Hepatic stellate cell (primary cell): ENCODE measurements at places on chromosomes 4 and X.

DNA sequence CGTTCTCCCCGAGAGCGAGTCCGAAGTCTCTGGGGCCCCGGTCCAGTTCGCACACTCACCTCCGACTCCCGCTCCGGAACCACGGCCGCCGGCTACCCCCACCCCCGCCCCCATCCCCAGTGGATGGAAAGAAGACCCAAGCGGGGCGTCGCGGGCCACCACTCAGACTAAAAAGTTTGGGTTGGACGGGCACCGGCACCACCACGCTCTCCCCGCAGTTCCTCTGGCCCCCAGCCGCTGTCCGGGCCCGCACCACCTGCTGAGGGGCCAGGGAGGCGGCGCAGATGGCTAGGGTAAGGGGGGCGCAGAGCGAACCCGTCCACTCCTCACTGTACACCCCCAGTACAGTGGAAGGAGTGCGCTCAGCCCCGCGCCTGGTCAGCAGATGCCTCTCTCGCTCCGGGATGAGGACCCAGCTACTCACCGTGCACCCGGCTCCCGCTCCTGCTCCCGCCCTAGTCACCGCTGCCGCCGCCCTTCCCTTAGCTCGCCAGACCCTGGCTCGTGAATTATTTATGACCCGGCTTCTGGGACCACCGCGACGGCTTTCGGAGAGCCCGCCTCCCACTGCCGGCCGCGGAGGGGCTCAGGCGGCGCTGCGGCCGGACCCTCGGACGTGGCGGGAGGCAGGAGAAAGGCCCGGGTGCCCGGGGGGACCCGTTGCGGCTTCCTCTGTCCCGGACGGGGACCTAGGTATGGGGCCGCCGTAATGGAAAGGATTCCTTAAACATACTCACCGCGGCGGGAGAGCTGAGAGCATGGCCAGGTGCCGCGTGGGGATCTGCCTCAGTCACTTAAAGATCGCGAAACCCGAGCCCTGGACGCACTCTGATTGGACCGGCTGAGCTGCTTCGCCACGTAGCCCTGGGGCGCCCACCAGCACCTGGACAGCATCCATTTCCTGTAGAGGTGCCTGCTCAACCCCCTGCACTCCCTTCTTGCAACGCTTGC lies at the start of gene PROM1:
Gene PROM1 (minus strand): TSS at position 783 of the 951 bp plus-strand sequence. CDS start 8,117 bp downstream, outside the sequence.
- no peak for DNase-seq

DNA sequence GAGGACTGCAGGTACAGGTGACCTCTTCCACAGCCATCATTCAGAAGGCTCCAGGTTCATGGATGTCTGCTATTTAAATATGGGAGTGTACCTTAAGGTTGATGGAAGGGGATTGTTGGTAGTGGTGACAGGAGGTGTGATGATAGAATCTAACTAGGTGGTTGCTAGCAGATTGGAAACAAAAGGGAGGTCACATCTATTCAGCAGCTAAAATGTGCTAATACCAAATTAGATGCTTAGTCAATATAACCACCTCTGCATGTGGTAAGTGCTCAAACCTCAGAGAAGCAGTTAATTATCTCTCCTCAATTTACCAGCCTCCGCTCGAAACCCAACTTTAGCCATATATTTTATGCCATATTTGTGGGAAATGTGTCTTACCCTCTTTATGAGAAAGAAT lies 98.7 kb upstream of the CCSER1 start:
- DNase-seq = no peak

DNA sequence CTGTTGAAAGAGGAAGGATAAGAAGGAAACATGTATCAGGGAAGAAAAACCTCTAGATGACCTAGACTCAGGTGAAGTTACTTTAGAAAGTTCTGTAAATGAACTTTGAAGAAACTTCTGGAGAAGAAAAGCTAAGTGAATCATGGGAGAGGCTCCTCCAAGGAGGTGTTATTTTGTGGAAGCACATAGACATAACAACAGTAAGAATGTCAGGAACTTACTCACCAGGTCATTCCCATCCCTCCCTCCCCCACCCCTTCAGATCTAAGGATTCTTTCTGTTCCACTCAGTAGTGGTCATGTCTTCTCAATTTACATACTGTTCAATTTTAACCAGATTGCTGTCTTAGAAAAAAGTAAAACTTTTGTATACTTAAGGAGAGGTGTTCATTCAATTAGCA lies 310.5 kb upstream of the DDX53 start:
- no peak for DNase-seq

DNA sequence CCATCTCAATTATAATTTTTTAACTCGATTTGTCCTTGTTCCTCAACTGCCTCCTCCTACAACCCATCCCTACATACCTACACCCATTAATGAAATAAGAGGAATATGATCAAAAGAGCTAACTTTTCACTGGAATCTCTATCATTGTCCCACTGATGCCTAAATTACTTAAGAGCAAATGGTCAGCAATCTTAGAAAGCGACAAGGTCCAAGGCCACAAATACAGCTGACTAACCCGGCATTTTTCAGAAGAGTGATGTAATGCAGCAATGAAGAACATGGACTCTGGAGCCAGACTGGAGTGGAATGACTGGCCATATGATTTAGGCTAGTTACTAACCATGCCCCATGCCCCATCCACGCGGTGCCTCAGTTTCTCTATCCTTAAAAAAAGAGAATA lies 56.2 kb downstream of the PPA2 start:
- no peak for DNase-seq

DNA sequence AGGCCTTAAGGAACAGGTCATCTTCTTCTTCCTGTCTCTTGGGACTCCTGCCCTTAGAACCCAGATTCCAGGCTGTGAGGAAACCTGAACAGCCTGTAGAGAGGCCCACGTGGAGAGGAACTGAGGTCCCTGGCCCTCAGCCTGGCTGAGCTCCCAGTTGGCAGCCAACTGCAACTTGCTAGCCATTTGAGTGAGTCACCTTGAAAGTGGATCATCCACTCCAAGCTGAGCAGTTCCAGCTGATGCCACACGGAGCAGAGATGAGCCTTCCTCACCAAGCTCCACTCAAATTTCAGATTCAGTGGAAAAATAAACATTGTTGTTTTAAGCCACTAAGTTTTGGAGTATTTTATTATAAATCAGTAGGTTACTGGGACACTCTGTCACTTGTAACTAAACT lies 392.5 kb downstream of the BCOR start:
- DNase-seq = peak; percentile 62
